ENCODE measurements at places on chromosomes 2 and 18. TPM values are rescaled to one million over a fixed set of nuclear protein-coding genes. Genes with fewer than 3 reads are reported as not detected.

Gene CXCR2
- total RNA-seq, result not detected

Gene ALPI
- not detected for total RNA-seq

Gene C2orf66
- 0.54 TPM for total RNA-seq

Gene REEP1
- total RNA-seq, result 1.1 TPM

DNA sequence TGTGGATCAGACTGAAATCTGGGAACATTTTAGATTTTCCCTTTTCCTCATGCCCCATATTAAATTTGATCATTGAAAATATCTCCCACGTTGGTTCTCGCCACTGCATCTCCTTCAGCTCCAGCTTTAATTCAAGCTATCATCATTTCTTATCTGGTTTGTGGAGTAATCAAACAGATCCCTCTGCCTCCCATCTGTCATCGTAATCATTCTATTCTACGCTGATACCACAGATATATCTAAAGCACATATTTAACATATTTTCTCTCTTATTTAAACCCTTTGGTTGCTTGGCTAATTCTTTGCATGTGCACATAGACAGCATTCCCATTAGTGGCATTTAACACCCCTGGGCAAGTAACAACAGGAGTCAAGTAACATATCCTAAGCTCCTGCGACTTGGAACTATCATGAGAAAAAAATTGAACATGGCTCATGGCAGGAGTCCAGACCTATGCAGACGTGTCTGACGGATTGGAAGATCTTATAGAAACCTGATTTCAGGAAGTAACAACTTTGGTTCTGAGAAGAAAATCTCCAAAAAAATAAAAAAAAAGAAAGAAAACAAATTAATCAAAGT, 158.8 kb upstream of the KYNU start:
- no peak overlapping the region for H3K4me3 ChIP-seq
- no peak for DNase-seq
- no peak overlapping the region for H3K27ac ChIP-seq
- H3K36me3 ChIP-seq, result no peaks in the 10 kb centered on the region
- peaks cover 9% of the 10 kb centered on the region for H3K4me1 ChIP-seq

GRCh38 chr2:23420840-23421476, 36.0 kb downstream of the KLHL29 start:
- no peaks in the 10 kb centered on the region for H3K36me3 ChIP-seq
- H3K4me3 ChIP-seq, result no peak overlapping the region
- H3K27ac ChIP-seq, result no peak overlapping the region
- peaks cover 3% of the 10 kb centered on the region for H3K27me3 ChIP-seq
- DNase-seq, result no peak
- peaks cover 17% of the 10 kb centered on the region for H3K4me1 ChIP-seq

DNA sequence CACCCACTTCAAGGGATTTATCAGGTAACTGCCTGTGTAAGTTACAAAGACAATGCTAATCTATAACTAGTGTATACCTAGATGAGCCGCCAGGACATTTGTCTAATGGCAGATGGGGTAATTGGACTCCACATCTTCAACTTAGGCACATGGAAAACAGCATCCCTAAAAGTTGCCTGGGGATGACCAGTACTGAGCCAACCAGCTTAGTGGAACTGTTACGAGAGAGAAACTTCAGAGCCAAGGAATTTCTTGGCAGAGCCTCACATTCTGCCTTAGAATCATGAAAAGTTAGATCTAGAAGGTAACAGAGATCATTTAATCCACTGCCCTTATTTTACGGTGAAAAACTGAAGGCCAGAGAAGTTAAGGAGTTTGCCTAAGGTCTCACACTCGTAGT, 15.5 kb upstream of the CLASP1 start:
- no peaks in the 10 kb centered on the region for H3K4me1 ChIP-seq
- H3K27me3 ChIP-seq, result no peaks in the 10 kb centered on the region

Gene UCN
- 1.1 TPM for total RNA-seq

Gene CD226
- total RNA-seq, result 0.07 TPM

- DNase-seq, result no peak
- peaks cover 8% of the 10 kb centered on the region for H3K4me1 ChIP-seq
- H3K36me3 ChIP-seq, result no peaks in the 10 kb centered on the region
- H3K4me3 ChIP-seq, result no peak overlapping the region
Measured at GRCh38 chr2:40329739-40330030, 122.2 kb downstream of the SLC8A1 start.

- peaks cover 18% of the 10 kb centered on the region for H3K27me3 ChIP-seq
- H3K4me1 ChIP-seq, result peaks cover 19% of the 10 kb centered on the region
- no peak overlapping the region for H3K27ac ChIP-seq
- no peak overlapping the region for H3K4me3 ChIP-seq
Measured at GRCh38 chr2:20428717-20429490, 18.0 kb upstream of the RHOB start.

DNA sequence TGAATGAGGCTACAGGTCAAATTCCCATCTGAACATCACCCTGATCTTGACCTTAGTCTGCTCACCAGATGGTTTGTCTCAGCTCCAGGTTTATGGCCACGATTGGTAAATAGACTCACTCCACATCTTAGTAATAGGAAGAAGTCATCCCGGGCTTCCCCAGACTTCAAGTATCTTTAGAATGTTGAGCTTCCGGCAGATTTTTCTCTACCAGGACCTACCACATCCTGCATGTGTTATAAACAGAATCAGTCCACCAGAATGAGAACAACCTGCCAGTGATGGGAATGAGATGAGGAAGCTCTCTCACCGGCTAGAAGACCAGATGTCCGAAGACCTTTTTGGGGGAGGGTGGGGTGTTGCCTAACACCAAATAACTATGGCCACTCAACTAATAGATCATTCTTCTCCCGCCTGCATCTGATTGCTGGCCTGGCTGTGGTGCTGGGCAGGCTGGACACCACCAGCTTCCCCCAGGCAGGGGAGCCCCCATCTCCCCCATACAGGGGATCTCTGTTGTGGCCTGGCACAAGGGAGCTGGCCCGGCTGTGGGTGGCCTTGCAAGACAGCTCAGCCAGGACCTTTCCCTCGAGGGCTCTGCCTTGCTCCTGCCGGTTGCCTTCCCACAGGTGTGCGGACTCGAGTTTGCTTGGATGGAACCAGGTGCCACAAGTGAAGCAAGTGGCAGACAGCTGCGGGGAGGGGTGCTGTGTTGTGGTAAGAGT, 88.5 kb downstream of the SH3RF3 start:
- H3K36me3 ChIP-seq, result no peaks in the 10 kb centered on the region
- H3K4me1 ChIP-seq, result peaks cover 34% of the 10 kb centered on the region
- H3K4me3 ChIP-seq, result no peak overlapping the region

DNA sequence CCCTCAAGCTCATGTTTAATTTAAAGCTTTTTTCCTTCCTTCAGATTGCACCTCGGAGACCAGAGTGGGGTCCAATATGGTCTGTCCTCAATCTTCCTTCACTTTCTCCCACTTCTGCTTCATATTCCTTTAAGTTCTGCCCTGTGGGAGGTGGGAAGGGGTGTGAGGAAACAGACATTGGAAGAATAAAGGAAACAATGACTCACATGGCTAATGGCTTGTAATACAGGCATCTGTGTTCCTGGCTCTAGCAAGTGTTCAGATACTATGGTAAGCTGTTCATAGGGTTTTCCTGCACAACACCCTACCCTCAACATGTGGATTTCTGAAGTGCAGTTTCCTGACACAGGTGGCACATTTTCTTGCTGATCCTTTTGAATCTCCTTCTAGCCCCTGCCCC, 209.5 kb downstream of the PIK3C3 start:
- DNase-seq, result peak; percentile 44
- H3K27ac ChIP-seq, result no peak overlapping the region
- no peak overlapping the region for H3K4me3 ChIP-seq
- H3K4me1 ChIP-seq, result no peaks in the 10 kb centered on the region
